ENCODE measurements at places on chromosomes 4 and X.
A peak's percentile ranks its signal among the peaks of the same experiment; 100 is the strongest.

- no peak for DNase-seq
Observed at GRCh38 chr4:175622887-175623286, 189.2 kb downstream of the GPM6A start.

GRCh38 chrX:3811331-3812311, 98.2 kb upstream of the PRKX start:
- no peak for DNase-seq

- no peak for DNase-seq
Observed at GRCh38 chr4:124946696-124947095, 234.2 kb upstream of the ANKRD50 start.

DNA sequence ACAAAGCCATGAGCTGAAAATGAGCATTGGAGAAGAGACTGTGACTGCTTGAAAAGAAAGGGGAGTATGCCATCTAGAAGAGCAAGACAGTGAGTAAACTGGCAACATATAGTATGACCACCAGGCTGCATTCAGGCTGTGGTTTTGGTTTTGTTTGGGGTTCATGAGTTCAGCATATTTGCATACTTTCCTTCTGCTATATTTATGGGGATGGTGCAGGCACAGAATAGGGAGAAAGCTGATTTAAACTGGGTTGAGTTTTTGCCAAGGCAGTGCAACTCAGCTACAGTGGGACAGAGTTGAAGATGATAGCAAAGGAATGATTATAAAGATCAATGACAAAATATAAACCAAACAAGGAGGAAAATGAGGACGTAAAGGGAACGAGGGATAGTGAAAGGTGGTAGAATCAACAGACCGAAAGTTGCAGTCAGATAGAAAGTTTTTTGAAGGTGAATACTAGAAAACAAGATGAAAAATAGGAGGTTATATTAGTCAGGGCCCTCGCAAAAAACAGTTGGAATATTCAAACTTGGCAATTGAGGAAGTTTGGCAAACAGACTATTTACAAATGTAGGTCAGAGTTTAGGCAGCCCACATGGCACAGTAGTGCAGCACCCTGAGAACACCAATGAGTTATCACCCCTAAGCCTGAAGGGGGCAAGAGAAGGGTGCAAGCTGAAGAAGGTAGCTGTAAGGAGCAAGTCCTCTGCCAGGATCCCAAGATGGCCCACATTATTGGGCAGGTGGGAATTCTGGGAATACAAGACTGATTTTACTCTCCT, 114.8 kb upstream of the MAP9 start:
- no peak for DNase-seq

DNA sequence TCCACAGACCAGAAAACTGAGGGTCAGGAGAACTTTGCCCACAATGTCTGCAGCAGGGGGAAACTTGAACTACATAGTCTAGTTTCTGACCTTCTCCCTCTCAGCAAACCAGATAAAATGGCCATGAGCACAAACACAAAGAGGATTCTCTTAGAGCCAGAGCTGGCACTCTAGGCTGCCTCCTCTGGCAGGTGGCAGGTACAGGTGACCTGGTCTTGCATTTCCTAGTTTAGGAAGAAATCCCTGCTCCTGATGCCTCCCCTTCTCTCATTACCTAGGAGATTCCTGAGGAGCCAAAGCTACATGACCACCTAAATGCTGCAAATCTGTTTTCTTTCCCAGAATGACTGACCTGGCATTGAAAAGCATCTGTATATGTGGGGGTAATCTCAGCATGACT, 45.1 kb downstream of the ARHGEF9 start:
- DNase-seq = no peak

DNA sequence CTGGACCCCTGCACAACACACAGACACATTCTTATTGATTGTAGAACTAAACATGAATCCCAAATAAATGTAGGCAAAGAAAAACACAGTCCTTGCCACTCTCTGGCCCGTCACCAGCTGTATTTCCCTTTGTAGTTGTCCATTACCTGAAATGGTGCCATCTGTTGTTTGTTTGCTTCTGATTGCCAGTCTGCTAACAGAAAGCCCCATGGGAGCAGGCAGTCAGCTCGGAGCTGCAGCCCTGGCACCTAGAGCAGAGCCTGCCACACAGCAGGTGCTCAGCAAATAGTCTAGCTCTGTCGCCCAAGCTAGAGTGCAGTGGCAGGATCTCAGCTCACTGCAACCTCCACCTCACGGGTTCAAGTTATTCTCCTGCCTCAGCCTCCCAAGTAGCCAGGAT, 28.9 kb downstream of the CPLX1 start:
- DNase-seq = no peak

GRCh38 chr4:53490965-53491622, 100.2 kb downstream of the LNX1 start:
- DNase-seq = no peak

- no peak for DNase-seq
Observed at GRCh38 chrX:8823698-8824097, 22.5 kb upstream of the FAM9A start.

DNA sequence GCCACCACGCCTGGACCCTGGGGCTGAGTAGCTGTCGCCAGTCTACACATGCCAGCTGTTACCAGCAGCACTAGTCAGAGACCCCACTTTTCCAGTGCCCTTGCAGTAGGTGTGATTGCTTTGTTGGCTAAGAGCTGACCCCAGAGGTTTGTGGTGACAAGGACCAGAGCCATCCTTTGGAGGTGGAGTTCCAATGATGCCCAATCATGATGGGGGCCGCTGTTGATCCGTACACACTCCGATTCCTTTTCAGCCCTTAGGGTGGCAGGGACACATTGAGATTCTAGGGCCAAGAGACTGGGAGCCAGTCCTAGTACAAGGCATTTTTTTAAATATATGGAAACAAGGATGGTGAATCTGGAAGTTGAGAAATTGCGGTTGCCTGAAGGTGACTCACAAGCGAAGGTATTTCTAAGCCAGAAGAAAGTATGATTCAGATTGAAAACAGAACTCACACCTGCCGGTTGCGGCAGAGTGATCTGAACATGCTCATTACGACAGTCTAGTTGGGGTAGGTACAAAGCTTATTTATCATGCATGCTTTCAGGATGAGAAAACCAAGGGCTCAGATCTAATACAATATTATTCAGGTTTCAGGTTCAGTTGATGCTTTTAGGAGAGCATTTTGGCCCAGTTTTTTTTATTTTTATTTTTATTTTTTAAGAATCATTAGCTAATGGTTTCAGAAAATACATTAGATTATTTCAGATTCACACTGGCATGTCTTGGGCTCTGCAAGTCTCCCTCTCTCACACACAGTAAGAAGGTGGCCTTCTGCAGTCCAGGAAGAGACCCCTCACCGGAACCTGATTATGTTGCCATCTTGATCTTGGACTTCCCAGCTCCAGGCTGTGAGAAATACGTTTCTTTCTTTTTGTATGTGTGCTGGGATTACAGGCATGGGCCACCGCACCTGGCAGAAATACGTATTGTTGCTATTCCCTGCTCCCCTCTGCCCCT, 43.4 kb downstream of the SHROOM2 start:
- DNase-seq = no peak

DNA sequence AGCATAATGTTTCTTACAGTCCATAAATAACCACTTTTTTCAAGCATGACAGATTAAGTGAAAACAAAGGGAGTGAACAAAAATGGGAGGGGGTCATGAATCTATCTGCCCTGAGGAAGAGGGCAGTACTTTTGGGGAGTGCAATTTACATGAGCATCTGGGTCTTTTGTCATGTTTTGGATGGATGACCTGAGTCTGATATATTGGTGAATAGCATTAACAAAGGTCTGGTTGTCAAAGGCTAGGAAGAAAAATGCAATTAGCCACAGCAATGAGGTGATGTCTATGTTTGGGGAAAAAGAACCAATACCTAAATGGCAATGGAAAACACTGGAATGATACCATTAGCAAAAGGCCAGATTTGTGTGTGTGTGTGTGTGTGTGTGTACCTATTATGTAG, 15.1 kb upstream of the MAD2L1 start:
- DNase-seq = no peak

DNA sequence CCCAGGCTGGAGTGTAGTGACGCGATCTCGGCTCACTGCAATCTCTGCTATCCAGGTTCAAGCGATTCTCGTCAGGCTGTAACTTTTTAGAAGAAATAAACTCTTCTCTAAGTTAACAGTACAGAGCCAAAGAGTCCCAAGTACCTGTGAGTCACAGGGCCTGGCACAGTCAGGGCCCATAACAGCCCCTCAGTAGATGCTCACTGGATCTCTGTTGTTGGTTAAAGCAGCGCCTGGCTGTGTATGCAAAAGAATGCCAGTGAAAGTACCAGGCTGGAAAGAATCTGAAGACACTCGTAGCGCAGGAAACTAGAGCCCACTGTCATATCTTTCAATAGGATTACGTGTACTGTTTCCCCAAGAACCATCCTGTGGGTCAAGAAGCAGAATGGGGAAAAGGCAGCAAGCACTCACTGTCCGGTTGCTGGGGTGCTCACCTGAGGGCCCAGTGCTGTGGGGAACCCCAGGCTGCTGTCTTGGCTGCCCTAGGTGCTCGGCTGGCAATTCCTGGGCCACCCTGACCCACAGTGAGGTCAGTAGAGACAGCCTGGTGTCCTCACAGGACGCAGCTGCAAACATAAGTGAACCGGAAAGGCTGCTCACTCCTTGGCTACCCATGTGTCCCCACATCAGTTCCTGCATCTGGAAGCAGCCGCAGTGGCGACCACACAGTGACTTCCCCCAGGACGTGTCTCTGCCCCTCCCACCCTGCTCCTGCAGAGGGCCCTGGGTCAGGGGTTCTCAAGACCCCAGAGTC, 3.1 kb upstream of the SLBP start:
- no peak for DNase-seq

GRCh38 chr4:110798687-110799086, 175.8 kb upstream of the PITX2 start:
- DNase-seq = no peak

DNA sequence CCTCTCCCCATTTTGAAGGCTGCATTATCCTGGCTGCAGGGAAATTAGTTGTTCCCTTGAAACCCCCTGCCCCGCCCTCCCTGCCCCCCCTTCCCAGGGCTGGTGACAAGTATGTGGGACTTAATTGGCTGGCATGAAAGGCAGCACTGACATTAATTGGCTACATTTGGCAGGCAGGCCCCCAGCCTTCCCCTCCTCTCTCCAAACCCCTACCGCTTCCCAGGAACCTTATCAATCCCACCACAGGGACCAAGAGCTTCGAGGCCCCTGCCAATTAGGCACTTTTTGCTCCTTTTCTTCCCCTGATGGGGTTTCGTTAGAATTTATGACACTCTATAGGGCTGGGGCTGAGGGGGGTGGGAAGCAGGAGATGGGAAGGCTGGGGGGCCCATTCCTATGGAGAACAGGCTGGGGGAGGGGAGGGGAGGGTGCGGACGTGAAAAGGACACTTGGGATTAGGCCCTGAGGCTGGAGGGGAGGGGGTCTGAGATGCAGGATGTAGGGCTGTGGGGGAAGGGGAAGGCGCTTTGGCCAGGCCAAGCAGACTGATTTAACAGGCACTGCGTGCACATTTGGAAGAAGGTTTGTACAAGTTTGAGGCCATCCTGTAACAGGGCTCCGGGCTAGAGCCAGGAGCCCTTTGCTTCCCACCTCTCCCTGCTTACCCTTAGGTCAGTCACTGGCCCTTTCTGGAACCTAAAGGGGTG, 52.2 kb downstream of the EFNB1 start:
- DNase-seq = peak; percentile 19

GRCh38 chr4:110412354-110413065, 63.4 kb upstream of the ENPEP start:
- DNase-seq = no peak

DNA sequence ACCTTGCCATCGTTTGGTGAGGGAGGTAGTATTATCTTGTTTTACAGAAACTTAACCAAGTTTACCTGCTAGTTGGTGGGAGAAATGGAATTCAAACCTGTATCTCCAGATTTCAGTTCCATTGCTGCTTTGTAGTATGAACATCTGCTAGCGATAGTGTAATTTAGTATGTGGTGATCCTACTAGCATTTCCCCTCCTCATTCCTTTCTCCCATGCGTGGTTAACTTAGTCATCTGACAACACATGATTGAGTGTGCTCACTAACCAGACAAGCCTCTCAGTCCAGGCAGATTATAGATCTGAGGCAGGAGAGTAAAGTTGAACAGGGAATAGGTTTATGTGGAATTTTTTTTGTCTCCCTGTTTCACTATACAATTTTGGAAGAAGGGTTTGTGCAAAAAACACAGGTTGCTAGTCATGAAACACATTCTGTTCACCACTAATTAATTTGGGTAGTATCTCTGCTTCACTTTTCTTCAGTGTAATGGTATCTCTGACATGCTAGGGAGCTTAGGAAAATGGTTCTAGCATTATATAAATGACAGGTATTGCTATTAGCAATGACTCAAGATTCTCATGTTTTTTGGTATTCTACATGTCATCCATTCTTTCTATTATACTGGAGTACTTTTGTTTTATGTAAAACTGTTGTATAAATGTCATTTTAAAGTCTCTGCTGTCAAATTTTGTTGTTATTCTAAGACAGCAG, 21.7 kb downstream of the RBPJ start:
- no peak for DNase-seq

Measured in NCI-H1105 (cell line).